NCI-H2227 treated with DMSO at 0.1 percent for 48 hours (cell line): ENCODE measurements at places on chromosomes 7 and 10.

- peak; percentile 75 for DNase-seq
These were observed 21.2 kb downstream of the CEP41 start for GRCh38 chr7:130419658-130420057.

DNA sequence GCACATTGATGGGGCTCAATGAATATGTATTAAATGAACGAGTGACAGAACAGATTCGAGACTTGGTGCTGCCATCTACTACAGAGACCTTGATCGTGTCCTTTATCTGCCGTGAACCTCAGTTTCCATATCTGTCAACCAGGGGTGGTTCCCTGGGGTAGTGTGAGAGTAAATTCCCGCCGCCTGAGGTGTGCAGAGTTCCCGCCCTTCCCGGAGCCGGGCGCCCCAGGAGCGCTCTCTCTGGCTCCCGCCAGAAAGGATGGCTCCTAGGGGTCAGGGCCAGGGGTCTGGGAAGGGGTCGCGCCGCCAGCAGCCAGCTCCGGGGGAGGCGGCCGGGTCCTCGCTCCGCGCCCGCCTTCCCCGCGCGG is 333 bp upstream of the PLCE1 start:
- DNase-seq, result no peak

GRCh38 chr10:43145311-43145710 is 7.1 kb downstream of the CSGALNACT2 start:
- no peak for DNase-seq

GRCh38 chr10:110815354-110816004 is 56.2 kb upstream of the PDCD4 start:
- no peak for DNase-seq

GRCh38 chr10:5629303-5630111 is 36.9 kb downstream of the ASB13 start:
- DNase-seq, result peak; percentile 7

DNA sequence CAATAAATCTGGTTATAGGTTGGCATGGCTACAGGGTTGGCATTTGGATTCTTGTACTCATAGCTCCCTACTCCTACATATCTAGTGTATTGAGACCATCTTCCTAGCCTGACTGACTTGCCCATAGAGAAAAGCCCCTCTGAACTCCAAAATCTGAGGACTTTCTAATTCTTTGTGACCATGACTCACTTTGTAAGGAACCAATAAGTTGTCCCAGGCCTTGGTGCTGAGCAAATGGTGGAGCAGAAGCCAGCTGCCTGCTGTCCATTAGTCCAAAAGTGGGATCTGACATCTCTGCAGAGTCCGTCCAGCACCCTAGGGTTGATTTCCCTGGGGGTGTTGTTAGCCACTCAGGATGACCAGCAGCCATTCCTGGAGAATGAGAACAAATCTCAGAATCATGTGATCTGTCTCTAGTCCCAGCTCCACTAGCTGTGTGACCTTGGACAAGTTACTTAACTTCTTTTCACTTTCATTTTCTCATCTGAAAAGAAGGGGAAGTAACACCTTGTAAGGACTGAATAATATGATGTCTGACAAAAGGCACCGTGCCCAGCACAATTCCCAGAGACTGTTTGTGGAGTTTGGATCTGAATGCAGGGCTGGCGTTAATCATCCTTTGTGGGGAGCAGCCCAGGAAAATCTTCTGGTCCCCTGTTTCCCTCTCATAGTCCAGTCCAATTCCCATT is 44.1 kb downstream of the MTURN start:
- no peak for DNase-seq

- no peak for DNase-seq
These were observed 73.7 kb downstream of the BMPR1A start for GRCh38 chr10:86830043-86830591.

- DNase-seq, result no peak
These were observed 354 bp upstream of the GIMAP5 start for GRCh38 chr7:150736864-150737263.

GRCh38 chr10:73876157-73876556 is 1.8 kb upstream of the CAMK2G start:
- DNase-seq, result no peak

GRCh38 chr7:33754933-33755928 is 150.1 kb upstream of the BMPER start:
- no peak for DNase-seq

DNA sequence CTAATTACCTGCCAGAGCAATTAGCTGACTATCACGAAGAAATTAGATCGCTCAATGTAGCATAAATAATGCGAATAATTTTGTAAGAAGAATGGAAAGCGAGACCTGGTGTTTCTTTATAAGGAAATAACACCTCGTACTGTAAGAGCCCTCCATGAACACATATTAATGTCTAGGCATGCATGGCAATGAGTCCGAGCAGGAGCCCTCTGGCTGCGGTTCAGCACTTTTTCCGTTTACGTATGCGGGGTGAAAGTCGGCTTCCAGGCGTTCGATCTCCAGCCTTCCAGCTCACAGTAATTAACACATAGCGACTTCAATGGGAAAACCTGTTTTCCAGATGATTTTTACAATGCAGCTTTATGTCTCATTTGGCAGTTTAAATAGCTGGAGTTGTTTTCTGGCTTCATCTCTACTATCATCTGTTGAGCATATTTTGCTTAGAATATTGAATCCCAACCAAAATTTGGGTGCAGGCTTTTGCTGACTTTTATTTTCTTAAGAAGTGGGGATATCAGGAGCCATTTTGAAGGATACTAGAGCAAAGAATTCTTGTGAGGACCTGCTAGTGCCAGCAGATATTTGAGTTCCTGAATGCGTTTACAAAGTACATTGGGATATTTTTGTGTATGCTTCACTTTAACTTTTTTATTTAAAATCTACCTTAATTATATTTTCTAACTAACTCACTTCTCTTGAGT is 7.2 kb upstream of the SP8 start:
- DNase-seq, result peak; percentile 65

GRCh38 chr10:44576702-44577191 is 191.8 kb upstream of the CXCL12 start:
- no peak for DNase-seq

- peak; percentile 44 for DNase-seq
These were observed 48.6 kb downstream of the MALSU1 start for GRCh38 chr7:23347682-23348180.

DNA sequence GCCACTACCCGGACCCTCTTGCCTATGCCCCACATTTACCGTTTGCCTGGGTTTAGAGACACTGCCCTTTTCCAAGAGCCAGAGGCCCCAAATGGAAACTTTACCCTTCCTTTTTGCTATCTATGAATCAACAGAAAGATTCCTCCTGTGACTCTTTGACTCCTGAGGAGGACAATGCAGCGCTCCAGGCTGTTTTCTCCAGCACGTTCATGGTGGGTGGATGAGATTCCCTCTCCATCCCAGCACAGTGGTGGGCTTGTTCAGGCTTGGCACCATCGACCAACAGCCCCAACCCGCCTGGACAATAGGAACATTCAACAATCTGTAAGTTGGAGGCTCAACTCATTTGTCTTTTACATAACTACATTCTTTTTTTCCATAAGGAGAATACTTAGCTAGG is 55.9 kb downstream of the DLD start:
- DNase-seq, result no peak

DNA sequence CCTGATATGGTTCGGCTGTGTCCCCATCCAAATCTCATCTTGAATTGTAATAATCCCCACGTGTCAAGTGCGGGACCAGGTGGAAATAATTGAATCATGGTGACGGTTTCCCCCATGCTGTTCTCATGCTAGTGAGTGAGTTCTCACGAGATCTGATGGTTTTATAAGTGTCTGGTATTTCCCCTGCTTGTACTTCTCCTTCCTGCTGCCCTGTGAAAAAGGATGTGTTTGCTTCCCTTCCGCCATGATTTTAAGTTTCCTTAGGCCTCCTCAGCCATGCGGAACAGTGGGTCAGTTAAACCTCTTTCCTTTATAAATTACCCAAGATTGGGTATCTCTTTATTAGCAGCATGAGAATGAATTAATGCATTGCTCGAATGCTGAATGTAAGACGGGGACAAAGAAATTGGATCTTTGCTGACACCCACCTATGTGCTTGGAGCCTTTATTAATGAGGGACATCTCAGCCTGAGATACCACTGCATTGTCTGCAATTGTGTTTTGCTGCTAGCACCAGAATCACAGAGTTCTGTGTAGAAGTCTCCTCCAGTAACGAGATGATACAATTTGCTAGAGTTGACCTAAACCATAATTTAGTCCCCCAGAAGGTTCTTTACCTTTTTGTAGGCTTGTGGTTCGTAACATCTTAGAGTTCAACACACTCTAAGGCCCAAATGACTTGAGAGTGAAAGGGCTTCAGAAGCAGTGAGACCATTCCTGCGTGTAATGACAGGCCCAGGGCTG is 28.6 kb downstream of the SLC35B4 start:
- DNase-seq, result no peak

DNA sequence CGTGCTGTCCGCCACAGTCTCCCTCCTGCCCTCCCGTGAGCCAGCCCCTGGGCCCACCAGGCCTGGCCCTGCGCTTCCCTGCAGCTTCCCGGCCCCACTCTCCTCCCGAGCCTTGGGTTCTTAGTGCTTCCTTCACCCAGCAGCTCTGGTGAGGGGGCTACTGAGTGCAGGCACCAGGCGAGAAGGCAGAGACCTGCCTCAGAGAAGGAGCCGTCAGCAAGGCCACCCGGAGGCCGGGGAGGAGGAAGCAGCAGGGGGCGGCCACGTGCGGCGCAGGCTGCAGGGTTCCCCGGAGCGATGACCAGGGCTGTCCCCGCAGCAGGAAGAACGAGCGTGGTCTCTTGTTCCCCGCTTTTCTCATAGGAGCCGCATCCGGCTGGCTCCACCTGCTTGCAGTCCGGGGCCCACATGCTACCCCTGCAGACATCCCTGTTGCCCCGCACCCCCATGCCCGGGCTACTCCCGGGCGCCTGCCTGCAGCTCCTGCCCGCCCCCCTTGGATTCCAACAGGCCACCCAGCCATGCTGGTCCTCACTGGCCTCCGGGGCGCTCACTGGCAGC is 20.5 kb downstream of the YKT6 start:
- no peak for DNase-seq

GRCh38 chr10:55043540-55043939 is 242.5 kb upstream of the PCDH15 start:
- DNase-seq, result no peak

GRCh38 chr10:31942892-31943291 is 14.3 kb upstream of the ARHGAP12 start:
- DNase-seq, result no peak

GRCh38 chr10:129501652-129502436 is 34.8 kb downstream of the MGMT start:
- no peak for DNase-seq

DNA sequence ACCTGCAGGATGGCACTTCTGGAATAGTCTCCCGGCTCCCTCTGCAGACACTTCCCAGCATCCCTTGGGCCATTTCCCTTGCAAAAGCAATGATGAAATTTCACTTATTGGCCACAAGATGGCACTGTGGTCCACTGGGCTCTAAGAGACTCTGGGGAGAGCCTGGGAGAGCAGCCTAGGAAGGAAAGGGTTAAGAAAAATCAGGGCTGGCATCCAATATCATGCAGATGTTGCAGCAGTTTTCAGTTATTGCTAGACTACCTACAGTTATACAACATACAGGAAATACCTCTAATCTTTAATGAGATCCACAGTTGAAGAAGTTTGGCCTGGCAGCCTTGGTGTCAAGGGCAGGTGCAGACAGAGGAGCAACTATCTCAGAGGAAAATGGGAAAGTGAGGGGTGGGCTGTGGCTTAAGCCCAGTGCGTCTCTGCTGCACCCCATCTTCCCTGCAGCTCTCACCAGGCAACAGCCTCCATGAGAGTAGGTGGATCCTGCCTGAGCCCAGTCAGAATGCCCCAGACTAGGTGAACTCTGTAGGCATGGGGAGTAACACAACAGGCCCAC is 100.2 kb upstream of the PRSS58 start:
- no peak for DNase-seq

DNA sequence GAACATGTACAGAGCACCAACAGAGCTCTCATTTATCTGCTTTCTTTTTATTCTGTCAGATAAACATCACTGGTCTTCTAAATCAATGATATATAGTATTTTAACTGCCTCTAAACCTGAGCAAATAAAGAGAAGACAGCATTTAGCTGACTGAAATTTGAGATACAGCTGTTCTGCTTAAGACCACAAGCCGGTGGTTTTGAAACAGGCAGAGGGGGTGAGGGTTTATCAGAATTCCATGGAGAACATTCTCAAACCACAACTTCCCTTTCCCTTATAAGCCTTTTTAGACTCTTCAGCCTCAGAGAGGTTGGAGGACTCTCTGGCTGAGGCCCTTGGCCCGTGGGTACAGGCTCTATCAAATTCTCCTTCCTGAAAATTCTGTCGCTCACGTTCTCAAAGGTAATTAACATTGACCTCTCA is 87.4 kb upstream of the RSU1 start:
- DNase-seq, result no peak

- DNase-seq, result no peak
These were observed 192.9 kb upstream of the MBL2 start for GRCh38 chr10:52965509-52965908.

DNA sequence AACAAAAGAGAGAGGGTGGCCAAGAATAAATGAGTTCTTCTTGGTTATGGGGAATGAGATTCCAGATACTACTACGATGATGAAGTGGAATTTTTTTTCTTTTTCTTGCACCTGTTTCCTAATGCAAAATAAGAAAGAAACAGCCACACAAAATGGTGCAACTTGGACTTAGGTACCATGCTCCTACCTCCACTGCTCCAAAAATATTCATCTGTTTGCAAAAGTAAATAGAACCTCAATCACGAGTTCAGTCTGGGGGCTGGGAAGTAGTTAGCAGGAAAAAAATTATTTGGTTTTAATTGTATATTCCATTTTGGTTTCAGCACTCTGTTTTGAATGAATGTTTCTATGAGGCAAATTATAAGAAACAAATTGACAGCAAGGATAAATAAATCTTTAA is 73.5 kb downstream of the SLC25A13 start:
- no peak for DNase-seq

GRCh38 chr7:41451826-41452225 is 251.1 kb downstream of the INHBA start:
- no peak for DNase-seq

GRCh38 chr10:111707076-111707475 is 476.5 kb downstream of the GPAM start:
- no peak for DNase-seq

GRCh38 chr7:31192986-31193385 is 140.9 kb downstream of the ADCYAP1R1 start:
- peak; percentile 72 for DNase-seq

DNA sequence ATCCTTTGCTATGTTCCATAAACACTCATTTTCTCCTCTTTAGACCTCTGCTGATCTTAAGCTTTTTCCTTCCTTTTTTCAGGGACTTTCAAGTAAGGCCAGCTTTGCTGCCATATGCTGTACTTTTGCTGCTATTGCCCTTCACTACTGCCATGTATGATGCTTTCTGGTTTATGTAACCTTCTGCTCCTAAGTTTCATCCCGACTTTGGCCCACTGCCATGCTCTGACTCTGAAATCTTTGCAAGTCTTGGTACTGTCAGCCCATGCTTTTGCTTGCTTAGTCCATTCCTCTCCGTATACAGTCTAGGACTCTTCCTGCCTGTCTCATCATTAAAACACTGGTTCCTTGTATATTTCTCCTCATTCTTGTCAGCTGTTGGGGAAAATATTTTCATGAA is 152.4 kb downstream of the RNF133 start:
- DNase-seq, result no peak
